ENCODE measurements at places on chromosomes 2 and 18.
A peak's percentile ranks its signal among the peaks of the same experiment; 100 is the strongest.

- no peak for DNase-seq
Measured at GRCh38 chr2:157024129-157024528, 233.4 kb upstream of the GALNT5 start.

- peak; percentile 76 for DNase-seq
Measured at GRCh38 chr2:220504938-220505503, 877.6 kb downstream of the SLC4A3 start.

- no peak for DNase-seq
Measured at GRCh38 chr2:198973785-198974184, 484.0 kb downstream of the SATB2 start.

DNA sequence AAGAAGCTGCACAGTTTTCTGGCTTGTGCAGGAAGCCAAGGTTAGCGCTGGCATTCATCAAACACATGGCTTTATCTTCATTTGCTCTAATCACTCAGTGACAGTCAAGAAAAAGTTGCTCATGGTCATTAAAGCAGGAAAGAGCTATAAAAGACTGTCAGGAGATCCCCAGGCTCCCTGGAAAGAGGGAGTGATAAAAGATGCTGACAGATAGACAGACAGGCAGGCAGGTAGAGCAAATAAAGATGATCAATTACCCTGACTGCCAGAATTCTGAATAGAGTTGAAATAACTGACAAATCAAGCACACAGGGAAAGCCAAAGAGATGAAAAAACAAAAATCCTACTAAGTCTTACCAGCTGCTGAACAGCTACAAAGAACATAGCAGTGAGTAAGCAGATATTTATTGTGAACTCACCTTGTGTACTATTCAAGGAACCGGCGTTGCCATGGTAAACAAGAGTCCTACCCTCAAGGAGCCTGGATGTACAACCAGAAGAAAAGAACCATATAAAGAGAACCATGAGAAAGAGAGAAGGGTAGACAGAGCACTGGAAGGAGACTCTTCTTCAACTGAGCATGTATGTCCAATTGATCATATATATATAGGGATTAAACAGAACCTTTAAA lies 68.0 kb downstream of the RNF152 start:
- DNase-seq: no peak

DNA sequence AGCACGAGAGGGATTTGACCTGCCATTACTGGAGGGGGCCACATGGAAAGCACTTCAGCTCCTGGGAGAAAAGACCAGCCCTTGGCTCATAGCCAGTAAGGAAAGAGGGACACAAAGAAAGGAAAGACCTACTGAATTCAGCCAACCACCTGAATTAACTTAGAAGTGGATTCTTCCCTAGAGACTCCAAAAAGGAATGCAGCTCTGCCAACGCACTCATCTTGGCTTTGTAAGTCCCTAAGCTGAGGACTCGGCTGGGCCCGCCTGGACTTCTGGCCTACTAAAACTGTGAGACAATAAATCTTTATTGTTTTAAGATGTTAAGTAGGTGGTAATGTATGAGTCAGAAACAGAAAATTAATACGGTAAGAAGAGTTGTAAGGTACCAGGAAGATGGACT lies 11.5 kb downstream of the ATF2 start:
- no peak for DNase-seq

DNA sequence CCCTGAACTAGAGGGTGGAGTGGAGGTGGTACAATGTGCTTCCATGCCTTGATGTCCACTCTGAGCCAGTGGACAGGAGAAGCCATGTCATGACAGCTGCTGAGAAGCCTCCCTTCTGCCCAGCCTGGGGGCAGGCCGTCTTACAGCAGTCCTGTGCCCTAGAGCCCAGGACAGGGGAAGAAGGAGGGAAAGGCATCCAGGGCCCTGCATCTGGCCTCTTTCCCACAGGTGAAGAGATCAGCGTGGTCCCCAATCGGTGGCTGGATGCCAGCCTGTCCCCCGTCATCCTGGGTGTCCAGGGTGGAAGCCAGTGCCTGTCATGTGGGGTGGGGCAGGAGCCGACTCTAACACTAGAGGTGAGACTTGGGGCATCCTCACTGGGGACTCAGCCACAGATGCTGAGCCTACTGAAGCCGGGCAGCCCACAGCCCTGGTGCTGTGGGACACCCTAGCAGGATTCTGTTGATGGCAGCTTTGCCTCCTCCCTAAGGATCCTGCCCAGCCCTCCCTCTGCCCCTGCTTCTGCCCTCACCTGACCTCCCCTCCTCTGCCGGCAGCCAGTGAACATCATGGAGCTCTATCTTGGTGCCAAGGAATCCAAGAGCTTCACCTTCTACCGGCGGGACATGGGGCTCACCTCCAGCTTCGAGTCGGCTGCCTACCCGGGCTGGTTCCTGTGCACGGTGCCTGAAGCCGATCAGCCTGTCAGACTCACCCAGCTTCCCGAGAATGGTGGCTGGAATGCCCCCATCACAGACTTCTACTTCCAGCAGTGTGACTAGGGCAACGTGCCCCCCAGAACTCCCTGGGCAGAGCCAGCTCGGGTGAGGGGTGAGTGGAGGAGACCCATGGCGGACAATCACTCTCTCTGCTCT lies 3.1 kb downstream of the IL36RN start:
- DNase-seq: no peak

DNA sequence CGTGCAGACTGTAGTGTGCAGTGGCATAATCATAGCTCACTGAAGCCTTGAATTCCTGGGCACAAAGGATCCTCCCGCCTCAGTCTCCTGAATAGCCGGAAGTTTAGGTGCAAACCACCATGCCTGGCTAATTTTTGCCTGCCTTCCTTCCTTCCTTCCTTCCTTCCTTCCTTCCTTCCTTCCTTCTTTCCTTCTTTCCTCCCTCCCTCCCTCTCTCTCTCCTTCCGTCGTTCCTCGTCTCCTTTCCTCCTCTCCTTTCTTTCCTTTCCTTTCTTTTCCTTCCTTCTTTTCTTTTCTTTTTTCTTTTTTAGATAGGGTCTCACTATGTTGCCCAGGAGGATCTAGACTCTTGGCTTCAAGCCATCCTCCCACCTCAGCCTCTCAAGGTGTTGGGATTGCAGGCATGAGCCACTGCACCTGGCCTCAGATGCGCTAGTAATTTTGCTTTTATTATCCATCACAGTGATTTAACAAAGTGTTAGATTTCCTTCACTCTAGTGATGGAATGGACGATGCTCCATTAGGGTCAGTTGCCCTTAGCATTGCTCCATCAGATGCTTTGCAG lies 6.6 kb upstream of the ANKRD29 start:
- no peak for DNase-seq

DNA sequence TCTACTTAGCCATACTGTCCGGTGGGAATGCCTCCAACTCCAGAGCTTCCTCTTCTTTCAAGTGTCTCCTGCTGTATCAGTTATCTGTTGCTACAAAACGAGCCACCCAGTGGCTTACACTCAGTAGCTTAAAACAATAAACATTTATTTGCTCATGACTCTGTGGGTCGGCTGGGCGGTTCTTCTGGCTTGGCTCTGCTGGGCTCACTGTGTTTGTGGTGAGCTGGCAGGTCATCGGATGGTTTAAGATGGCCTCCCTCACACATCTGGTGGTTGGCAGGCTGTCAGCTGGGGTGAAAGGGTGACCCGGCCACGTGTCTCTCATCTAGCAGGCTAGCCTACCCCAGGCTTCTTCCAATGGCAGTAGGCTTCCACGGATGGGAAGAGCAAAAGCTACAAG lies 122.4 kb upstream of the SLC1A4 start:
- DNase-seq: no peak

DNA sequence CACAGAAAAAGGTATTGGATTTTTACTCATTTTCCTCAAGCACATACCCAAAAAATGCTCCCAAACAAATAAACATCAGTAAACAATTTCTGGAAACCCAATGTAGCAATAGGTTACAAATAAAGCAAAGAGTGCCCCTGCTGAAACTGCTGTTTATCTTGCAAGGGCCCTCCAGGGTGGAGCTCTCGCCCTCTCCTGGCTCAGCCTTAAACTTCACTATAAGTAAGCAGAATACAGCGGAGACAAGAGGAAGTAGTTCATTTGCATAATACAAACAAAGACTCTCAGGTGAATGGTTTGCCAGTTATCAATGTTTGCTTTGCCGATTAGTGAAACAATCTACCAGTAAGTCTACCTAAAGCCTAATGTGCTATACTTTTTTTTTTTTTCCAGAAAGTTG lies 437.6 kb downstream of the DLGAP1 start:
- no peak for DNase-seq

DNA sequence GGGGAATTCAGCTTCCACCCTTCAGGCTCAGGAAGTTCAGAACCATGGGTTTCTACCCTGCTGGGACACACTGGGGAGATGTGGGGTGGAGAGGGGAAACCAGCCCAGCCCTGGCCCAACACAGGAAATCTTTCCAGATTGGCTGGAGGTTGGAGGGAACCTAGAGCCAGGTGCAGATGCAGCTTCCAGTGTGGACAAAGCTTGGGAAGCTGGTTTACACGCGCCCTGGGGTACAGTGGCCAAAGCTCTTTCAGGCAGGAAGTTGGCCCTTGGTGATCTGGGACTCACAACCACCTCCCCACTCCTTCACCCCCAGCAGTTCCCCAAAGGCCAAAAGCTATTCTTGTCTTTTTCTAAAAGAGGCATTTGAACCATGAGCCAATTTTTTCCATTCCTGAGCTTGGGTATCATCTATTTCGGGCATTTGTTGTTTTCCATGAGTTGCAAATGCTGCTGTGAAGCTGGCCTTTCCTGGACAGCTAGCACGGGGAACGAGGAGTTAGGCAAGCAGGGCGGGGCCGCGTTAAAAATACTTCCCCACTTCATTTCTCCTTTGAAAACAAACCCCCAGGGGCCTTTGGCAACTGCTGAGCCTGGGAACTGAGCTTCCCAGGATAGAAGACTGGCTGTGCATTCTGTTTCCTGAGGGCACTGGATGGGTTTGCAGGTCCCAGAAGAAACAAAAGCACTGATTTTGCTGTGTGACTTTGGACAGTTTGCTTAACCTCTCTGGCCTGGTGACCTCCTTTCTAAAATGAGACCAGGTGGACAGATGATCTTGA lies 3.1 kb upstream of the ARID5A start:
- peak; percentile 20 for DNase-seq

DNA sequence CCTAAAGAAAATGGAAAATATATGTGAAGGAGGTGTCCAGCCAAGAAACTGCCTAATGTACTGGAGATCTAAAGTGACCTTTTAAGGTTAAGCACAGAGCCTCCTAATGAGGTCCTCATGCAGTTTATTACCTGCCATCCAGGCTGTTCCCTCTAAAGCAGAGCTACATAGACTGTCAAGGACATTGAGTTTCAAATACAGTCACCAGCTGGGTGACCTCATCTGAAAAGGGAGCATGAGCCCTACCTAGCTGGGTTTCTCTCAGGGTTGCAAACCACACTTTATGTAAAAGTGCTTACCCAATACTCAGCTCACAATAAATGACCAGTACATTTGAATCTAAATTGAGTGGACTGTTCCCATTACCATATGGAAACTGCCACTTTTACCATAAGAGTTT lies 65.4 kb upstream of the CTNNA2 start:
- DNase-seq: no peak

DNA sequence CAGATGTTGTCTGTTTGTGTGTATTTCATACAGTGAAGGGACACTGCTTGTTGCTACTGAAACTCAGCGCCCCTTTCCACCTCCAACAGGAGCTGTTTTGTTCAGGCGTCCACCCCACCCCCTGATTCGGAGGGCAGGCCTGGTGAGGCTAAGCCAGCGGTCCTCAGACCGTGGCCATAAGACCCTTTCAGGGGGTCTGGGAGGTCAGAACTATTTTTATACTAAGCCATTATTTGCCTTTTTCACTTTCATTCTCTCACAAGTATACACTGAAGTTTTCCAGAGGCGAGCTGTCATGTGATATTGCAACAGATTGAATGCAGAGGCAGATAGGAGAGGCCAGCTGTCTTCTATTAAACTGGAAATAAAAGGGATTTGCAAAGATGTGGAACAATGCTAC lies 39.7 kb upstream of the IGFBP5 start:
- DNase-seq: no peak

GRCh38 chr18:45497595-45498286 lies 117.5 kb upstream of the SLC14A2 start:
- DNase-seq: no peak

- peak; percentile 11 for DNase-seq
Measured at GRCh38 chr18:52403291-52404021, 63.5 kb downstream of the DCC start.

DNA sequence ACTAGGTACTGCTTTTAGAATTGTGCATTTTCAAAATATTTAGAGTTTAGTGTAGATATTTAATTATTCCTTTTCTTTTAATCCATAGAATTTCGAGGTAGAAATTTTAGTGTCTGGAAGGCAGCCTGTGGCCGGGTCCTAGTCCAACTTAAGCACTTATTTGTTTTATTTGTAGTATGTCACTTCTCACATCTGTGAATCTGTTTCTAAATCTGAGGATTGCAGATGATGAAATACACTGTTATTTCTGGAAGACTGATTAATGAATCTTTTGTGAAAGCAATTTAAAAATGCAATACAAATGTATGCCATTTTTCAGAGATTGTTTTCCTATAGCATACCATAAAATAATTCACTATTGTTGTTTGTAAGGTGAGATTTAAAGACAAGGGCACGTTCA lies 483.9 kb upstream of the TRIB2 start:
- no peak for DNase-seq

DNA sequence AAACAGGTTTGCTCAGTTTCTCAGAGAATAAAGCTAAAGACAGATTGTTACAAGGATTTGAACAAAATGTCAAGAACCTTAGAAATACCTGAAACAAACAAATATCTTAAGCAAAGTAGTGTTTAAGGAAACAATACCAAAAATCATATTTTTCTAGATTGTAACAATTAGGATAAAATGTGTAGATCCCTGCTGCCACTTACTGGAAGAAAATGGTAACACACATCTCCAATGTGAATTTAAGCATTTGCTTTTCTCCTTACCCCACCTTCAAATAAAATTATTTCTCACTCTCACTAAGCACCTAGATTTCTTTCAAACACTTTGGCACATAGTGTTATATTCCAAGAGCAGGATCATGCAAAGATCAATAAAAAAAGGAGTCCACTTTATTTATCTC lies 34.9 kb downstream of the SUCLG1 start:
- no peak for DNase-seq

GRCh38 chr2:77566131-77566530 lies 44.0 kb upstream of the LRRTM4 start:
- DNase-seq: no peak

DNA sequence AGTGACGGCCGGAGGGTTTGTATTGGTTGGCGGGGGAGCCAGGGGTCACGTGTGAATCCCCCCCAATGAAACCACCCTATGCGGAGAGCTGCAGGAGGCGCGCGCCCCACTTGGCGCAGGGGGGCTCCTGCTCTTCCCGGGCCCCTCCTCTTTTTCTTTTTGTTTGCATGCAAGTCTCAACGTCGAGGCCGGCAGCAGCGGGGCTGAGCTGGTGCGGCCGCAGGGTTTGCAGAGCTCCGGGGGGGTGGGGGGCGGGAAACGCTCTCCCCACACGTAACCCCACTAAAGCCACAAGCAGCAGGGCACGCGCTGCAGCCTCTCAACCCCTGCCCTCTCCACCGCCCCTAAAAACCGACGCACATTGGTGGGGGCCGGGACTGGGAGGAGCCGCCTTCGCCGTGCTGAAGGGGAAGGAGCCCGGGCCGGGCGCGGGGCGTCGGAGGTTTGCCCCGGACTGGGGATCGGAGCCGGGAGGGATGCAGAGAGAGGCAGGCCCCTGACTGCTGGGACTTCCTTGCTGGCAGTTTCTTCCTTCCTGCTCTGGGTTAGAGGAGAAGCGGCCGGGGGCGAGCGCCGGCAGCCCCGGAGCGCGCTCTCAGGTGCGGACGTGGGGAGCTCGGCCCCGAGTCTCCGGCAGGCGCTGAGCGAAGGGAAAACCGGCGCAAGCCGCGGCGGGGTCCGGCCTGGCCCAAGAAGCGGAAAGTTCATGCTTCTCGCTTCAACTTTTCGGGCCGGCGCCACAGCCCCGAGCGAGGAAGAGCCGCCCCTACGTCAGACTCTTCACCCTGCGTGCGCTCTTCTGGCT lies 864 bp downstream of the LBH start:
- DNase-seq: peak; percentile 25

GRCh38 chr2:71551631-71551915 lies 98.2 kb downstream of the DYSF start:
- no peak for DNase-seq

All from NCI-H774 (cell line).